ENCODE measurements at places on chromosomes 12 and 14.

- no peak for DNase-seq
Observed at GRCh38 chr12:102735104-102735503, 181.9 kb downstream of the PAH start.

DNA sequence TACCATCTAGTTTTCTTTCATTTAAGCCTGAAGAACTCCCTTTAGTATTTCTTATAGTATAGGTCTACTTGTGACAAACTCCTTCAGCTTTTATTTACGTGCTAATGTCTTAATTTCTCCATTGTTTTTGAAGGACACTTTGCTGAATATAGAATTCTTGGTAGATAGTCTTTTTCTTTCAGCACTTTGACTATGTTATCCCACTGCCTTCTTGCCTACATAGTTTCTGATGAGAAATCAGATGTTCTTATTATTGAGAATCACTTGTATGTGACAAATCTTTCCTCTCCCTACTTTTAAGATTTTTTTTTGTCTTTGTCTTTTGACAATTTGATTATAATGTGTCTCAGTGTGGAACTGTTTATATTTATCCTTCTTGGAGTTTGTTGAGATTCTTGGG lies 5.1 kb upstream of the MIS18BP1 start:
- DNase-seq: no peak

- no peak for DNase-seq
Observed at GRCh38 chr12:49236423-49236822, 28.5 kb upstream of the TUBA1C start.

GRCh38 chr12:30047516-30048254 lies 263.9 kb upstream of the TMTC1 start:
- DNase-seq: no peak

GRCh38 chr14:80638620-80639515 lies 302.7 kb downstream of the CEP128 start:
- DNase-seq: no peak

GRCh38 chr12:77724367-77724957 lies 106.2 kb upstream of the NAV3 start:
- peak; percentile 53 for DNase-seq

DNA sequence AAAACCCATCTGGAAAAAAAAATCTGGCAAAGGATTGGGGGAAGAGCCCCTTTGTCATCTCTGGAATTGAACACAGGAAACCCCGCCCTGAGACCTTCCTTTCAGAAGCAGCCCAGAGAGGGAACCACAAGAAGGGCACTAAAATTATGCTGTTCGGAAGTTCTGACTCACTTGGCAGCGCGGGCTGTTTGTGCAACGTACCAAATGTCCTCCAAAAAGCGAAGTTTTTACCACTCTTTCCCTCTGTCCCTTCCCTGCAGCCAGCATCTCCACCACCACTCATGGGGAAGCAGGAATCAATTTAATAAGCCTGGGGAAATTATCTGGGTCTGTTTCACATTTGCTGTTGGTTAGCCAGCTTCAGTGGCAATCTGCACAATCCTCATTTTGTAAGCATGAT lies 3.2 kb upstream of the SYNE3 start:
- no peak for DNase-seq

GRCh38 chr14:86613786-86614185 lies 1083.8 kb downstream of the FLRT2 start:
- DNase-seq: no peak

DNA sequence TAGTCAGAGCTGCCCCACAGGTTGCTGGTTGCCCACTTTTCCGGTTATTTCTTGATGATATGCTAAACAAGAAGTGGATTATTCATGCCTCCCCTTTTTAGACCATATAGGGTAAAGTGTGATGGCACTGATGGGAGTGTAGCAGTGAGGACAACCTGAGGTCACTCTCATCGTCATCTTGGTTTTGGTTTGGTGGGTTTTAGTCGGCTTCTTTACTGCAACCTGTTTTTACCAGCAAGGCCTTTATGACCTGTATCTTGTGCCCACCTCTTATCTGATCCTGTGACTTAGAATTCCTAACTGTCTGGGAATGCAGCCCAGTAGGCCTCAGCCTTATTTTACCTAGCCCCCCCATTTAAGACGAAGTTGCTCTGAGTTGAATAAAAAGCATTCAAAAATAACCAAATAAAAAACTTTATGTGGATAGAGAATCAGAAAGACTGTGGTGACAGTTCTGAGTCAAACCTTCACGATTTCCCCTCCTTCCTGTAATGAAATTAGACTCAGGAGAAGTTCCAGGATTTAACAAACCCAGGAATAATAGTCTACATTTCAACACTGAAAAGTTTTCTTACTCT lies 144.2 kb downstream of the PAWR start:
- no peak for DNase-seq

DNA sequence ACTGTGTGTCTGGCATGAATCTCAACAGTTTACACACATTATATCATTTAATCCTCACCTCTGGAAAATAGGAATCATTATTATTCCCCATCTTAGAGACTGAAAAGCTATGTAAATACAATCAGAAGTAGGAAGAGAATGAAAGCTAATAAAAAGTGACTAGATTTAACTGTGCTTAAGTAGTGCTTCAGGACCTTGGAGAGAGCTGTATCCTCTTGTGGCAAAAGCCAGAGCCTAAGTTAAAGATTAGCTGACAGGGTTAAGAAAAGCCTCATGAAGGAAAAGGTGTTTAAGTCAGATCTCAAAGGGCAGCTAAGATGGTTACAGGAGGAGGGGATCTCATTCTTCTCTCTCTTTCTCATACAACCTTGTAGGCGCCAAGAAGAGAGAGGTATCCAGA lies 65.3 kb upstream of the TMEM233 start:
- no peak for DNase-seq

DNA sequence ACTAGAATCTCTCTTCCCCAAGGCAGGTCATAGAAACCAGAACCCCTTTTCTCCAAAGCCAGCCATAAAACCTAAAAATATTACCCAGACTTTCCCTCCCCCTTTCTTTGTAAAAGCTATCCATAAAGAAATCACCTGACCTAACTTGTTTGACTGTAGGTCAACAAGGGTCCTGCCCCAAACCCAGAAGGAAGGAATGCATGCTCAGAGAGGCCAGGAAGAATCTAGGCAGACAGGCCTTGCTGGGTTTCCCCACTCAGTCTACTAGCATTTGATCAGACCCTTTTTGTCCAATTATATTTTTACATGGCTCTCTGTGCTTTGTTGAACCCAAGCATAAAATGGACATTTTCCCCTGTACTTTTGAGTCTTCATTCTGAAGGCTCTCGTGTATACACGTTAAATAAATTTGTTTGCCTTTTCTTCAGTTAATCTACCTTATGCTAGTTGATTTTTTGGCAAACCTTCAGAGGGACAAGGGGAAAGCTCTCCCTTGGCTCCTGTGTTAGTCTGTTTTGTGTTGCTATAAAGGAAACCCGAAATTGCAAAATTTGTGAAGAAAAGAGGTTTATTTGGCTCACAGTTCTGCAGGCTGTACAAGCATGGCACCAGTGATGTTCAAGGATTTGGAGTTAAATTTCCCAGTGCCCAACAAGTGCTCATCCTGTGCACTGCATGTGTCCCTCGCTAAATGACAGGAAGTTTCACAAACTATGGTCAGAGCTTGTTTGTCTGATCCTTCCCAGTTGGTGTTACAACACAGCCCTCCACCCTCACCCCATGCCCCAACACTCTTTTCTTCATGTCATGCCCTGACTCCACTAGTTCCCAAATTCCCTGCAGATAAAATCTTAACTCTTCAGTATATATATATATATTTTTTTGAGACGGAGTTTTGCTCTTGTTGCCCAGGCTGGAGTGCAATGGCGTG lies 14.2 kb upstream of the RASSF3 start:
- no peak for DNase-seq

GRCh38 chr12:117680312-117680711 lies 288.5 kb downstream of the KSR2 start:
- no peak for DNase-seq

DNA sequence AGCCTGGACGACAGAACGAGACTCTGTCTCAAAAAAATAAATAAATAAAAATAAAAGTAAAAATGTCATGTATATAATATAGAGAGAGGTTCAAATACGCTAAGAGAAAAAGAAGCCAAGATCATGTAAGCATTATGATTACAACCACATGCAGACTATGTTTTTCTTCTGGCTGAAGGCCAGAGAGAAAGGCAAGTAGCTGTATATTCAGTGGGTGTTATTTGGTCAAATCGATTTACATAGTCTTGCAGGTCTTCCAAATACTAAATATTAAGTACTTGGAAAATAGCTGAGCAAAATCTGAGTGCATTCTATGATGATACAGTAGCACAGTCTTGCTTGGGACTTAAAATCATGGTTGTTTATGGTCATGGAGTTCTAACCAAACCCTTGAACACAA lies 758.0 kb downstream of the DIO2 start:
- DNase-seq: no peak

GRCh38 chr12:1365703-1366102 lies 228.7 kb downstream of the FBXL14 start:
- no peak for DNase-seq

DNA sequence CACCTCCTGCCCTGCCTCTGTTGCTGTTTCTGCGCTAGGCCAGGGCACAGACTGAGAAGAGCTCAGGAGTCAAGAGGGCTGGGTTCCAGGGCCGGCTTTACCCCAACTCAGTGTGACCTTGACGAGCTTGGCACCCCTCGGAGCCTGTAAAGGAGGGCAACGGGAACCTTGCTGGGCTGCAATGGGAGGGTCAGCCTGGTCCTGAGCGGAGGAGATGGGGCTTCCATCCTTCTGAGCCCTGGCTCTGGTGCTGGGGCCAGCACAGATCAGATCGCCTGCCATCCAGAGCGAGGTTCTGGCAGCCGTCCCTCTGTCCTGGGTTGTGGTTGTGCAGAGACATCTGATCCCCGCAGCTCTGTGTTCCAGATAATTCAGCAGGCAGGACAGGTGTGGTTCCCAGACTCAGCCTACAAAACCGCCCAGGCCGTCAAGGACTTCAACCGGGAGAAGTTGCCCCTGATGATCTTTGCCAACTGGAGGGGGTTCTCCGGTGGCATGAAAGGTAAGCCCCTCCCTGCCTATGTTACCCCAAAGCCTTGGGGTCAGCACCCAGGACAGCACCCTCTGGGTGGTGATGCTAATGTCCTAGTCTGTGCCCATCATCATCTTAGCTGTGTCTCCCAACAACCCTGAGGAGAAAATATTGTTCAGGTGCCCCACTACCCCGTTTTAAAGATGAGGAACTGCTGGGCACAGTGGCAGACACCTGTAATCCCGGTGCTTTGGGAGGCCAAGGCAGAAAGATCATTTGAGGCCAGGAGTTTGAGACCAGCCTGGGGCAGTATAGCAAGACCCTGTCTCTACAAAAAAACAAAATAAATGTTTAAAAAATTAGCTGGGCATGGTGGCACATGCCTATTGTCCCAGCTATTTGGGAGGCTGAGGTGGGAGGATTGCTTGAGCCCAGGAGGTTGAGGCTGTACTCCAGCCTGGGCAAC lies 50.2 kb downstream of the FOXN4 start:
- DNase-seq: no peak

DNA sequence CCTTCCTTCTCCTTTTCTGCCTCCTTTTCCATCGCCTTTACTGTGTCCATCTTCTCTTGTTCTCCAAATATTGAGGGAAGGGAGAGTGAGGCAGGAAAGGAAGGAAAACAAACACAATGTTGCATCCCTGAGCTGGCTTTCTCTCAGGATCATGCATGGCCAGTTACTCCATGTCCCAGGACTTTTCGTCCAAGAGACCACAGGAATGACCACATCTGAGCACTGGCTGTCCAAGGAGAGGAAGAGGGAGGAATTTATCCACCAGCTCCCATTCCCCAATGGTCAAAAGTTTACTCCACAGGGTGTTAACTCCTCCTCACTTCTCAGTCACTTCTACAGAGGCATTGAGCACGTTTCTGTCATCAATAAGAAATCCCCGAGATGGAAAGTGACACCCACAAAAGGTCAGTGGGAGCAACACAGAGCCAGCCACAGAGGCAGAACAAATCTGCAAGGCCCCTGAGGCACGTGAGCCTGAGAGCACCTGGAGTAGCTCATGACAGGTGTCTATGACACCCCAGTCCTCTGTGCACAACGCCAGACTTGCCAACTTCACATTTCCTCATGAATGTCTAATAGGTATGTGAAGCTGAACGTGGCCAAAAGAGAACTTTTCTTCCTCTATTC lies 177.3 kb upstream of the NUDT4 start:
- no peak for DNase-seq

DNA sequence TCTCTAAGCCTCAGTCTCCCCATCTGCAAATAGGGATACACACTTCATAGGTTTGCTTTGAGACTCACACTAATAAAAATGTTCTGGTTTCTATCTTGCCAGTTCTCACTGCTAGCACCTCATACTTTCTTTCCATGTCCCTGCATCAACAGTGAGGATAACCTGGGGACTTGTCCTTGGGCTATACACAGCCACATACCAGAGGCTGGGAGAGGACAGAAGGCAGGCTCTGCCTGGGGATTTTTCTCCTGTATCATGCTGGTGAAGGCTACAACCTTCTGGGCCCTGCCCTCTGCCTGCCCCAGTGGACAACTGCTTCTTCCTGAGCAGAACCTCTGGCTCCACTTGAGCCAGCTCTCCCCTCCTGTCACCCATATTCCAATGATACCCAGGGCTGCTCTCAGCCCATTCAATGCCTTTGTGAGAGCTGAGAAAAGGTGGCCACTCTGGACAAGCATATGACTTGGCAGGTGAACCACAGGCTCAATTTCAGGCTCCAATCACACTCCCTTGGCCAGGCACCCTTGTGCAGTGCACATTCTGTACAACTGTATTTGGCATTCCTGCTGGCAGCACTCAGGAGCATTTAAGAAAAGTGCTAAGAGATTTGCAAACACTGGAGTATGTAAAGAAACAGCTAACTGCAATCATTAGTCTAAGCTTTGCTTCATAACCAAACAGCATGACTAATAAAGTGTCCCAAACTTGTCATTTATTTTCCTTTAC lies 135.8 kb upstream of the VRK1 start:
- no peak for DNase-seq

- no peak for DNase-seq
Observed at GRCh38 chr12:93972411-93973208, 175.8 kb upstream of the PLXNC1 start.

DNA sequence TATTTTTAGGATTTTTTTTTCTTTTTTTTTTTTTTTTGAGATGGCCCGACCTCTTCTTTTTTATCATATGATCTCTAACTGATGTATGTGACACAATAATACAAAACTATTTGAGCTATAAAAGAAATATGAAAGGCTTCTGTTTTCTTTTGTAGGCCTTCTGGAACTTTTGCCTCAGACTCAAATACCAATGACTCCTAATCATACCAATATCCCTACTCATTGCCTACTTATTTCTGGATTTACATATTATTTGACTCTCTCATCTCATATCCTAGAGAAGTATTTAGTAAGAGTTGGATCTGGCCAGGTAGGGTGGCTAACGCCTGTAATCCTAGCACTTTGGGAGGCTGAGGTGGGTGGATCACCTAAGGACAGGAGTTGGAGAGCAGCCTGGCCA lies 12.7 kb upstream of the WDR89 start:
- no peak for DNase-seq

DNA sequence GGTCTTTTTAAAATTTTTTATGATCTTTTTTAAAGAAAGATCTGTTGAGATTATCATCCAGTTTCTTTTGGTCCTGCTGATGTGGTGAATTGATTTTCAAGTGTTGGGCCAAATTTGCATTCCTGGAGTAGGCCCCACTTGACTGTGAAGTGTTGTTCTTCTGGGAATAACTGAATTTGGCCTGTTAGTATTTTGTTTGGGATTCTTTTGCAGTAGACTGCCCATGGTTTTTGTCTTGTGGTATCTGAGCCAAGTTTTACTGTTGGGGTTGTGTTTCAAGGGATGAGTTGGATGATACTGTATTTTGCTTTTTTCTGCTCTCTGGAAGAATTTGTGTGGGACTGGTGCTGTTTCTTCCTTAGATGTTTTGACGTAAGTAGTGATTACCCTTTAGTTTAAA lies 4.0 kb upstream of the SYCP3 start:
- DNase-seq: no peak

GRCh38 chr12:58916921-58917511 lies 3.3 kb downstream of the LRIG3 start:
- DNase-seq: no peak
